Stimulated activated CD4-positive, alpha-beta T cell treated with anti-CD3 and anti-CD28 coated beads, Interleukin-12 subunit alpha, Interleukin-12 subunit beta, amount 100 ng/mL, for 4 hours (primary cell): ENCODE measurements at places on chromosomes 13 and 19.

- peak; percentile 49 for DNase-seq
These were observed 1.3 kb upstream of the KLF12 start for GRCh38 chr13:74135326-74136083.

DNA sequence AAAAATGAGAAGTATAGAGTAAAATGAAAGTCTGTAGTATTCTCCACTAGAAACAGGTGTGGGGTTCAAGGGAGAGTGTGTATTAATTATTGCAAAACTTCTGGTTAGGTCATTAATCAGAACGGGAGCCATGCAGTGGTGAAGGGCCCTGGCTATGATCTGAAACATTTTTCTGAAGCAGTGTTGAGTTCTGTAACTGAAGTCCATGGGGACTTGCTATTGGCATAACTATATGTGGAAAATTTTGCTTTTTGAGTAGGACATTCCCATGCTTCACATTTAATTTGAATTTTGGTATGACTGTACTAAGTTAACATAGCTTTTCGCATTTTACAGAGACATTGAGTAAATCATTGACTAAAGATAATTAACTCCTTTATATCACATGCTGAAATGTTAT, 67.5 kb downstream of the LRCH1 start:
- DNase-seq, result no peak

- no peak for DNase-seq
These were observed 17.9 kb upstream of the CACTIN start for GRCh38 chr19:3644351-3645066.

DNA sequence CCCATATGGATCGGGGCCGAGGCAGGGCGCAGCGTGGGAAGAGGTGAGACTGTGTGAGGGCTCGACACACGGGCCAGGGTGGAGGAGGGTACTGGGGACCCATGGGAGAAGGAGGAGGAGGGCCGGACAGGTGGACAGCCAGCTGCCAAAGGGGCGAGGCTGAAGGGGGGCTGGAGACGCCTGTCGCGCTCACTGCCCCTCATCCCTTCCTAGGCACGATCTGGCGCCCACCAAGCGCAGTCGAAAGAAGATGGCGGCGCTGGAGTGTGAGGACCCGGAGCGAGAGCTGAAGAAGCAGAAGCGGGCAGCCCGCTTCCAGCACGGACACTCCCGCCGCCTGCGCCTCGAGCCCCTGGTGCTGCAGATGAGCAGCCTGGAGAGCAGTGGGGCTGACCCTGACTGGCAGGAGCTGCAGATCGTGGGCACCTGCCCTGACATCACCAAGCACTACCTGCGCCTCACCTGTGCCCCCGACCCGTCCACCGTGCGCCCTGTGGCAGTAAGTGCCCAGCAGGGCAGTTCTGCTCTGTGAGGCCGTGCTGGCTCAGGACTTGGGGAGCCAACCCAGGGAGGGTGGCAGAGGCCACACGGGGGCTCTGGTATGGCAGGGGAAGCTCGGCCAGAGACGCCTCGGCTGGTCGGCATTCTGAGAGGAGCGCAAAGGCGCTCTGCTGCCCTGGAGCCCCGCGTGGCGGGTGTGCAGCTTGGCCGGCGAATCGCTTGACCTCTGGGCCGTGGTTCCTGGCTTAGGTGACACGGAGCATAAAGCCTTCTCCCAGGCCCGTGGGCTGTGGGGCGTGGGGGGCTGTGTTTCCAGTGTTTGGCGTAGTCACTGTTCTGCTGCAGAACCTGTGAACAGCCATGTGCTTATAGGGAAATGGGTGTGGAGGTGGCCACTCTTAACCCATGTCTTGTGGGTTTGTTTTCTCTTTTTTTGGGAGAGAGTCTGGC, 6.9 kb downstream of the LENG9 start:
- DNase-seq, result no peak

GRCh38 chr13:48400850-48401291, 12.0 kb downstream of the LPAR6 start:
- DNase-seq, result no peak

DNA sequence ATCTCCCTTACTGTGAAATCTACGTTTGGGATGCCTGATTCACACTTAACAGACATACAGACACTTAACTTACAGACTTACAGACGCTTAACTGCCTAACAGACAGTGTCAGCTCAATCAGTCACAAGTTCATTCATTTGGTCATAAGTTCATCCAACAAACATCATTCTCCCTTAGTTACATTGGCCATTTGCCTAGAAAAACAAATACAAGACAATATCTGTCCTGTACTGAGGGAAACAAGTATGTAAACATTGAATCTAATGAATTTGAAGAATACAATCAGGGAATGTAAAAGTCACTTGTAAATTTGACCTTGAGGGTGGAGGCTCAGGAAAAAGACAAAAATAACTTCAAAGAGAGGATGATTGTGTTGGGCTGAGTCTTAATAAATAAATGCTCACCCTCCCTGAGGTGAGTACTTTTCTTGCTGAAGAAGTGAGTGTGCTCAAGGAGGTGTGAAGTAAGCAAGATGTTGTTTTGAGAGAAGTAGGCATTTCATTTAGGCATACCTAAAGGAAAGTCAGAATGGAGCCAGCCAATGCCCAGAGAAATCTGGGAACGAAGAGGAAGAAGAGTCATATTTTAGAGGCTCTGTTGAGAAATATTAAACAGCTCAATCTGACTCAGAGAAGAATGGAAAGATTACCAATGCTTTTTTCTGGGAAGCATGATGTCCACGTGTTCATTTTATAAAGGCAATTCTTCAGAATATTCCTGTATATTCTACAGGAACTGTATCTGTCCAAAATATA, 958.4 kb upstream of the SLC10A2 start:
- no peak for DNase-seq

GRCh38 chr19:7007859-7008258, 13.4 kb downstream of the MBD3L2B start:
- no peak for DNase-seq

DNA sequence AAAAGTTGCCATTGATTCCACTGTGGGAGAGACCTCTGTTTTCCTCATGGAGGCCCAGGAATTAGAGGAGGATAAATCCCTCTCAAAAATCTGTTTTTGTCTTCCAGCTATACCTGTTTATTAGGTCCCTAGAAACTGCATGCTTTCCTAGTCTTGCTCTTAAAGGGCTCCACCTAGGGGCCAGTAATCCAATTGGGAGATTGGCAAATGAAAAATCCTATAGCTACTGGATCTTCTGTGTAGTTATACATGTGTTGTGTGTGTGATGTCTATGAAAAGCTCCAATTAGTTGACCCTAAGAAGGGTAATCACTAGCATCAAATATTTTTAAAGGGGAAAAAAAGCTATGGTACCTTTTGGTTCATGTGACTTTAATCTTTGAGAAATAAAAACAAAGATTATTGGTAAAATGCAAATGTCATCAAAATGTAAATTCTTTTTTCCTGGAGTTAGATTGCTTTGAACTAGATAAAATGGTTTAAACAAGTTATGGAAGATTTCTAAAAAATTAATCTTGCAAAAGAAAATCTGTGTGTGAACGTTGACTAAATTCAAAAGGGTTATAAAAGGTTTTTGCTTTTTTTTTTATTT, 63.4 kb upstream of the C1QTNF9B start:
- DNase-seq, result no peak

DNA sequence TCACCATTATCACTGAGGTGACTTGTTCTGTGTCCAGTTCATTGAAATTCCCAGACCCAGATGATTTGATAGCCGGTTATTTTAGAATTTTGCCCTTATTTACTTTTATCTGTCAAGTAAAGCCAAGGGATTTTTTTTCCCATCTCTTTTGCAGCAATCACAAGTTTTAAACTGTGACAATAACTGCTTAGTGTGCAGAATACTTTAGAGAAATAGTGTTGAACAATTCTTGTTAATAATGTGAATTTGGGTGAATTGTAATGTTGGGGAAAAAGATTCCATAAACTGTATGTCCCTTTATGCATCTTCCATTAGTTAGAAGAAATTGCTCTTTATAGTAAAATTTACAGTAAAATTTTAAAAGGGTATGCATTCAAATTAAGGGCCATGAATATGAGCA, 79.5 kb downstream of the SLITRK6 start:
- no peak for DNase-seq

DNA sequence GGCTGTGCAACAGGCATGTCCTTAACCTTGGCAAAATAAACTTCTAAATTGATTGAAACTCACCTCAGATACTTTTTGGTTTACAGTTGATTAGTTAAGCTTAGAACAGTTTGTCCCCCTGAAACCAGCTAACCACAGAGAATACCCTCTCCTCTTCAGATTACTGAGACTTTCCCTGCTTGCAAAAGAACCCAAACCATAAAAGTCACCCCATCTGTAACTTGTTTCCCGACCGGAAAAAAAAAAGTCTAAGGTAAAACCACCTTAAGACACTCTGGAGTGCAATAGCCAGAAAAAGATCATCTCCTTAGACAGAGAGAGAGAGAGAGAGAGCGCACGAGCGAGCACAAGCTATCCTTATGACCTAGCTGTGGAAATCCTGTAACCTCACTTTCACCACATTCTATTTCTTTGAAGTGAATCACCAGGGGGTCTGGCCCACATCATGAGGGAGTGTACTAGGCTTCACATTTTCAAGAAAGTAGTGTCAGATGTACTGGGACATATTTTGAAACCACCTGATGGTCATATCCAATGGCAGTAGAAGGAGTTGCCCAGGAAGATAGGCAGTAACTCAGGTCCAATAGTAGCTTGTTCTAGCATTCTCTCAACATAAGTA, 11.1 kb upstream of the GTF2F2 start:
- no peak for DNase-seq

DNA sequence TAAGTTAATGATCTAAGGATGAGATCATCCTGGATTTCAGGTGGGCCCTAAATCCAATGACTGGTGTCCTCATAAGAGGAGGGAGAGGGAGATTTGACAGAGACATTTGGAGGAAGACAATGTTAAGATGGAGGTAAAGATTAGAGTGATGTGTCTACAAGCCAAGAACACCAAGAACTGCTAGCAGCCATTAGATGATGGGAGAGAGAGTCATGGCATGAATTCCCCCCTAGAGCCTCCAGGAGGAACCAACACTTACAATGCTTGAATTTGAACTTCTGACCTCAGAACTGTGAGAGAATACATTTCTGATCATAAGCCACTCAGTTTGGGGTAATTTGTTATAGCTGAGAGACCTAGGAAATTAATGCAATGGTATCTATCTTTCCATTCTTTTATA, 68.1 kb upstream of the RFXAP start:
- DNase-seq, result no peak

- DNase-seq, result no peak
These were observed 12.1 kb downstream of the GPR18 start for GRCh38 chr13:99246100-99246499.

DNA sequence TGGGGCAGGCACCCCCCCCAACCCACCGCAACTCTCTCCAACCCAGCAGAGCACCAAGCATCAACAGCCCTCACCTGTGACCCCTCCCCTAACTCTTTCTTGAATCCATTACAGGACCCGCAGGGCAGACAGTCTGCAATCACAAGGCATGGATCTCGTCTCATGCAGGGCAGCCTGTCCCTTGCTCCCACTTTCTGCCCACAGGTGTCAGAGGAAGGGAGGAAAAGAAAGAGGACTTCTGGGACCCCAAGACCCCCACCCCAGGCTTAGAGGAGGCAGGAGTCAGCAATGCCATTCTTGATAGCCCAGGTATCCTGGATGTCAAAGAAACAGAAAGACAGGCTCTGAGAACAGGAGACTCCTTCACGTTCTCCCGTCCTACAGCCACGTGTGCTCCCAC, 47.4 kb upstream of the TUBGCP3 start:
- DNase-seq, result no peak

- no peak for DNase-seq
These were observed 8.7 kb upstream of the CEACAM18 start for GRCh38 chr19:51469629-51470028.

- DNase-seq, result peak; percentile 13
These were observed 83.9 kb downstream of the LRRC63 start for GRCh38 chr13:46295491-46296114.

- no peak for DNase-seq
These were observed 57.1 kb upstream of the HTR2A start for GRCh38 chr13:46953941-46954340.

- no peak for DNase-seq
These were observed 58.4 kb downstream of the SPRYD7 start for GRCh38 chr13:49877629-49878218.

GRCh38 chr13:74136084-74136658, 2.0 kb upstream of the KLF12 start:
- peak; percentile 22 for DNase-seq

DNA sequence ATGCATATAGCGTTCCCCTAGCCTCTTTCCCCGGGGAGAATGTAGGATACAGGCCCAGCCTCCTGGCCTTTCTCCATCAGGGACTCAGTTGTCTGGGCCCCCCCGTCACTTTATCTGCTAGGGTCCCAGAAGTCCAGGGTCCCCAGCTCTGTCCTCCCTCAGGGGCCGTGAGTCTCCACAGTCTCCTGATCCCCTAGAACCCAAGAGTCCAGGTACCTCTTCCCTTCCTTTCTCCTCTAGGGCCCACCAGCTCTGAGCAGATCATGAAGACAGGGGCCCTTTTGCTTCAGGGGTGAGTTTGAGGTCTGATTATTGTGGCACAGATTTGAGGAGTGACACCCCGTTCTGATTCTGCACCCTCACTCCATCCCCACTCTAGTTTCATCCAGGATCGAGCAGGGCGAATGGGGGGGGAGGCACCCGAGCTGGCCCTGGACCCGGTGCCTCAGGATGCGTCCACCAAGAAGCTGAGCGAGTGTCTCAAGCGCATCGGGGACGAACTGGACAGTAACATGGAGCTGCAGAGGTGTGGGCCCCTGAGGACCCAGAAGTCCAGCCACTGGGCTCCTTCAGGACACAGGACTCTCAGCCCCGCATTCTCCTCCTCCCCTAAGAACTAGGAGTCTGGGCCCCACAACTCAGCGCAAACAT, 758 bp downstream of the BAX start:
- no peak for DNase-seq

- DNase-seq, result no peak
These were observed 776 bp downstream of the DNAJC3 start for GRCh38 chr13:95677564-95678266.

- DNase-seq, result no peak
These were observed 338.6 kb upstream of the TMTC4 start for GRCh38 chr13:101013245-101013644.

DNA sequence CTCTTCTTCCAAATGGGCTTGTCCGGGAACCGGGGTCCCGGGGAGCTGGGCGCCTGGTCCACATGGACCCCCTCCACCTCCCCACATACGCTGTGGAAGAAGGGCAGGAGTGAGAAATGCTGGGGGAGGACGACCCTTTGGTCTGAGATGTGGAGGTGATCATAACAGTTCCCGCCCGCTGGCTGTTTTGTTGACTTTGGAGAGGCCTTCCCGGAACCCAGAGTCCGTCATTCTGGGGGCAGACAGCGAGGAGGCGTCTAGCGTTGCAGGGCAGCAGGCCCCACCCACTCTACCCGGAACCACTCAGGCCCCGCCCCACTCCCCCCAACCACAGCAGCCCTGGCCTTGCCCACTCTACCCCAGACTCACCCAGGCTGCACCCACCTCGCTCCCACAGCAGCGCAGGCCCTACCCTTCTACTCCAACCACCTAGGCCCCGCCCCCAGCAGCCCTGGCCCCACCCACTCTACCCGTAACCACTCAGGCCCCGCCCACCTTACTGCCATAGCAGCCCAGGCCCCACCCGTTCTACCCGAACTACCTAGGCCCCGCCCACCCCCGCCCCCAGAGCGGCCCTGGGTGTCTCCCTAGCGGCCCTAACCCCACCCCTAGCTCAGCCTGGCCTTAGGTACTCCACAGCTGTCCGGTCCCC, 7.1 kb downstream of the GPR108 start:
- peak; percentile 39 for DNase-seq
